BE2C (cell line): ENCODE measurements at places on chromosomes 6 and 20.

DNA sequence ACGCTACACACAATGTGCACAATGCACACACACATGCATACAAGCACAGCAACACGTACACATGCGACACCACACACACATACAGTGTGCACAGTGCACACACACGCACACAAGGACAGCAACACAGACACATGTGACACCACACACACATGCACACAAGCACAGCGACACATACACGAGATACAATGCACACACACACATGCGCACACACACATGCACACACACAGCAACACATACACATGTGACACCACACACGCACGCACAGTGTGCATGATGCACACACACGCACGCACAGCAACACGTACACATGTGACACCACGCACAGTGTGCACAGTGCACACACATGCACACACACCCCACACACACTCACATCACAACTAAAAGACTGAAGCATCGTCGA lies 327.3 kb downstream of the THBS2 start:
- no peak for DNase-seq

- no peak for DNase-seq
Observed at GRCh38 chr6:124373386-124373785, 569.7 kb downstream of the NKAIN2 start.

GRCh38 chr20:32339116-32339515 lies 19.0 kb upstream of the ASXL1 start:
- no peak for DNase-seq

GRCh38 chr6:75613056-75613501 lies 11.4 kb downstream of the SENP6 start:
- DNase-seq: no peak

DNA sequence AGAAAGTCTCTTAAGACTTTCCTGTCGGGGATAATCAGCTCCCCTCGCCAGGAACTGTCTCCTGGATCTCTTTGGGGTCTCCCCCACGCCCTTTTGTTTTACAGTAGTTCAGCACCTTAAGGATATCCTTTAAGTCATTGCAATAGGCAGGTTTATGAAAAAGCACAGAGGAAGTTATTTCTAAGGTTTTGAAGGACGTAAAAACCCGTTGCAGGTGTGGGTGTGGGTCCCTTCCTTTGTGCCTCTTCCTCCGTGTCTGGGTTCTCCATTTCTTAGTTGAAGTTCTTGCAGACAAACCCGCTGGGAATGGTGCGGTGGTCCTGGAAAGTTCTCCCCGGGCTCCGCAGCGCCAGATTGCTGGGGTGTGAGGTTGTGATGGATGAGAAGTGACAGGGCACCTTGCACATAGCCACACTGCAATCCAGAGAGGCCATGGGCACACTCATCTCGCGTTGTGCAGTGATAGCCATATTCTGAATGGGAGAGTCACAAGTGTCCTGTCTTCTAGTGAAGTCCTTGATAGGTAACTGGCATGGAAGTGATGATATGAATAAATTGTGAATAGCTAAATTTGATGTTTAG lies 65.2 kb downstream of the GTF2H5 start:
- peak; percentile 57 for DNase-seq

GRCh38 chr6:40732878-40733277 lies 145.7 kb upstream of the LRFN2 start:
- no peak for DNase-seq

- DNase-seq: no peak
Observed at GRCh38 chr6:2622671-2623070, 128.1 kb downstream of the MYLK4 start.

GRCh38 chr20:19903168-19903811 lies 113.9 kb upstream of the NAA20 start:
- peak; percentile 22 for DNase-seq

- DNase-seq: no peak
Observed at GRCh38 chr6:94005835-94006234, 586.5 kb upstream of the EPHA7 start.

GRCh38 chr6:145878591-145879295 lies 64.1 kb upstream of the FBXO30 start:
- no peak for DNase-seq

- DNase-seq: peak; percentile 77
Observed at GRCh38 chr20:35306931-35307517, 14.8 kb upstream of the FAM83C start.

DNA sequence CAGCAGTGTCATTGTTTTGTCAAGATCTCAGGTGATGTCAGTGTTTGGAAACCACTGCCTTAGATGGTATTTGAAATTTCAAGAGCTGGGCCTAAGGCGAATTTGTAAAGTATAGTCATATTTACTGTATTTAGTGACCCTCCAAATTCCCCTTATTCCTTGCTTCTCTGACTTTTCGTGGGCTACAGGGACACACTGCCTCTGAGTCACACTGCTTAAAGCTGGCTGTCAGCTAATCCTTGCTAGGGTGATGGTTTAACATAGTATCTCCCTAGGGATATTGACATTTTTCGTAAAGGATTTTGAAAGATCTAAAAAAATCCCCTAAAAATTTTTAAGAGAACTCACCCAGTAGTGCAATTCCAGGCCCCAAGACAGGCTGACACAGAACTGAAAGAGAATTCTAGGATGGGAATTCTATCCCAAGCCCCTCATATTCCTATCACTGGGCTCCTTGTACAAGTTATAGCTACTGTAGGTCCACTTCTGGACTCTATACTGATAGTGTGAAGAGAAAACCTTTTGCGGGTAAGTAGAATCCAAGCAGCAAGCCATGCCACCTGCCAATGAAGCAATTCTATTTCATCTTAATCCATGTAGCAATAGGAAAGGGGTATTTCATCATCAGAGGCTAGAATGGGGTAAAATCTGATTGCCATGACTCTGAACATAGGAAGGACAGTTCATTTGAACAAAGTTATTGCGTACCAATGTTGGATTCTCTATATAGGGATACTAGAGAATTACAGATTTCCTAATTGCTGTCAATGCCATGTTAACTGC lies 4.3 kb downstream of the BMP6 start:
- DNase-seq: no peak

DNA sequence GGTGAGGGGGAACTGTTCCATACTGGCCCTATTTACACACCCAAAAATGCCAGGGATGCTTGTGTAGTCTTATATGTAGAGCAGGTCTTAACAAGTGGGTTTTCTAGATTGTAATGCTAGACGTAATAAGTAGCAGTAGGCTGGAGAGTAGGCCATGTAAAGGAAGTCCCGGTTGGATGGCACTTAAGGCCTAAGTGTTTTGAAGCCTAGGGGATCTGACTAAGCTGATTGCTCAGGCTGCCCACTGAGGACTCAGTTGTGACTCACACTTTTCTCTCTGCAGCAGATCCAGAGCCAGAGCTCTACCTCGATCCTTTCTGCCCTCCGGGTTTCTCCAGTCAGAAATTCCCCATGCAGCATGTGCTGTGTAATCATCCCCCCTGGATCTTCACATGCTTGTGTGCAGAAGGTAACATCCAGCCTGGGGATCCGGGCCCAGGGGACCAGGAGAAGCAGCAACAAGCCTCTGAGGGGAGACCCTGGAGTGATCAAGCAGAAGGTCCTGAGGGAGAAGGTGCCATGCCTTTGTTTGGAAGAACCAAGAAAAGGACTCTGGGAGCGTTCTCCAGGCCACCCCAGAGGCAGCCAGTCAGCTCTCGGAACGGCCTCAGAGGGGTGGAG lies 26.6 kb downstream of the ZNF133 start:
- DNase-seq: no peak

- no peak for DNase-seq
Observed at GRCh38 chr6:13838616-13839015, 24.3 kb upstream of the MCUR1 start.

GRCh38 chr20:3706774-3707507 lies 5.5 kb downstream of the SIGLEC1 start:
- no peak for DNase-seq

GRCh38 chr6:130822736-130823135 lies 4.5 kb upstream of the SMLR1 start:
- no peak for DNase-seq

- no peak for DNase-seq
Observed at GRCh38 chr6:7446619-7447325, 57.2 kb downstream of the RIOK1 start.

GRCh38 chr20:45340236-45340847 lies 7.9 kb downstream of the SDC4 start:
- DNase-seq: no peak

DNA sequence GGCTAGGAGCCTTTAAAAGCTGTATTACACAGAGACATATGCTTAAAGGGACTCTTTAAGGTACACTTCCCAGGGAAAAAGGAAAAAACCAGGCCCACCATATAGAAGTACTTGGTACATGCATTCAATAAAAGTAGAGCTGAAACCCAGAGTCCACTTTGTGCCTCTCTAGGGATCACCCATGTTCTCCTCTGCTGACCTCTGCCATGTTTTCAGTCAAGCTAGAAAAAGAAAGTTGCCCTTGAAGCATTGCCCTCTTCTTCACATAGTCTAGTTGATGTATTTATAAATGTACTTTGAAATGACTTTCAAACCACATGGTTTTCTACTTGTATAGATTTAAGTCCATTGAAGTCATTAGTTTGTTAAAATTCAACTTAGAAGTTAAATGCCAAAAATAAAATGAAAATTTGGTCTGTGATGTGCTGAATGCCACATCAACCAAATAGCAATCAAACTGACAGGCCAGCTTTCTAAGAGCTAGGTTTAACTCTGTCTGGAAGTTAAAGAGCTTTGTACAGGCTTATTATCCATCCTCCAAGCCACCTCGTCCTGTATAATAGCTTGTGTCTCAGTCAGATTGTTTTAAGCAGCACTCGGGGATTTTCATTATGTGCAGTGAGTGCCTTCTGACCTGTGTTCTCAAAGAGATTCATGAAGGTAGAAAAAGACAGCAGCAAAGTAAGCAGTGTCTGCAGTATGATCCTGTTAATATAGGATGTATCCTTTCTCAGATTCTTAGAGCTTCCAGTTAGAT lies 238.6 kb upstream of the PLN start:
- no peak for DNase-seq

DNA sequence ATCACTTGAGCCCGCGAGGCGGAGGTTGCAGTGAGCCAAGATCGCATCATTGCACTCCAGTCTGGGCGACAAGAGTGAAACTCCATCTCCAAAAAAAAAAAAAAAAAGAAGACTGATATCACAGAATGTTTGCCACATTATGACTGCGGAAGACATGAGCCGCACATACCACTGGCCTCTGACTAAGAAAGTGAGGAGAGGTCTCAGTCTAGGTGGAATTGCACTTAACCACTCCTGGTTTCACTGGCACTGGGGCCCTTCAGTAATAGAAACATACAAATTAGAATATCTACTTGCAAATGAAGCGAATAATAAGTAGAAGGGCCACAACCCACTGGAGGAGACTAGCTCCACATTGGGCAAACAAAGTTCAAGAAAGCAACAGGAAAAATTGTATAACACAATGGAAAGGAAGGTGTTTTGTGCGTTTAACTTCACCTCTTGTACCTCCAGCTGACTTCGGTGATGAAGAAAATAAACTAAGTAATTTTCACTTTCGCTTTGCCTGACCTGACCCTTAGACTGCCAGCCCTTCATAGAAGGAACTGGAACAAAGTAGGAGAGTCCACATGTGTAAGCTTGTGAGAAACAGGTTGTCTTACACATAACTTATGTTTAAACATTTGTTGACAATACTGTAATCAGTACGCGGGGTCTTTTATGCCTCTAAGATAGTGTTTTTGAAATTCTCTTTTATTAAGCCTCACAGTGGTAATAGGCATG lies 147.5 kb upstream of the TSHZ2 start:
- DNase-seq: no peak

DNA sequence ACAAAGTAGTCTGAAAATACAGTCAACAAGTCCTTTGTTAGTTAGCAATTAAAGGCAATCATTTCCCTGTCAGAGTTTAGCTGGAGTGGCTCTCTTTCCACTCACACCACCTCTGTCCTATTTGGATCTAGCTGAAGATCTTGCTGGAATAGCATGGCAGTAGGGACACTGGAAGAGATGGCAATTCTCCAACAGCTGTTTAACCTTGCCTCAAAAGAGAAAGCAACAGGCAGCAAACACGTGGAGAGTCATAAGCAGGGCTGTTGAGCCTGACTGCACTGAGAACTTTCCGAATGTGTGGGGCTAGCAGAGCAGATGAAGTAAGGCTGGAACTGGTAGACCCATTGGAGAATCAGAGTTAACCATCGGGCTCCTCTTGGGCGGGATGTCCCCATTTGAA lies 38.0 kb upstream of the PRSS35 start:
- DNase-seq: no peak

GRCh38 chr6:43952746-43953145 lies 174.5 kb downstream of the MRPL14 start:
- no peak for DNase-seq

GRCh38 chr20:3135507-3136070 lies 24.1 kb downstream of the FASTKD5 start:
- no peak for DNase-seq

DNA sequence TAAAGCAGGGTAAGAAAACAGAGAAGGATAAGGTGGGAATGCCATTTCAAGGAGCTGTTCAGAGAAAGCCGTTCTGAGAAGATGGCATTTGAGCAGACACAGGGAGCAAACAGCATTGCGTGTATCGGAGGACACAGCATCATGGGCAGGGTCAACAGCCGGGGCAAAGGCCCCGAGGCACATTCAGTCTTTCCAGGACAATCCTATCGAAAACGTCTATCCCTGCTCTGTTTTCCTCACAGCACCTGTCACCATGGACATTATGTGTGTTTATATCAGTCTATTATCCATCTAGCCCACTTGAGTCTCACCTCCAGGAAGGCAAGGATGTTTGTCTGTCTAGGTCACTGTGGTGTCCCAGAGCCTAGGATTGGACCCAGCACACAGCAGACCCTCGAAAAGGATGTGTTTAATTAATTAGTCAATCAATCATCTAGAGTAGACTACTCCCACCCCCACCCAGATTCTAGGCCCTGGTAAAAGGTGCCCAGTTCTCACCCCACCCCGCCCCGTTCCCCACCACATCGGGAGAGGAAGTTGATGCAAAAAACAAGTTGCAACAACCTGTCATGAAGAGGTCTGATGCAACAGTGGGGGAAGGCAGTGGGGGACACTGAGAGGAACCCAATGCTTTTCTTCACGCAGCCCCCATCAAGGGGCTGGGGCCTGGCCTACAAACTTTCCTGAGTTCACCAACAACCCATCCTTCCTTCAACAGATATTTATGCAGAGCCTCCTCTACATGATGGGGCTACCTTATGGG lies 66.6 kb downstream of the PREX1 start:
- DNase-seq: no peak

- DNase-seq: no peak
Observed at GRCh38 chr20:54566031-54566688, 90.8 kb downstream of the DOK5 start.

GRCh38 chr6:84411060-84411629 lies 183.7 kb upstream of the CEP162 start:
- no peak for DNase-seq

DNA sequence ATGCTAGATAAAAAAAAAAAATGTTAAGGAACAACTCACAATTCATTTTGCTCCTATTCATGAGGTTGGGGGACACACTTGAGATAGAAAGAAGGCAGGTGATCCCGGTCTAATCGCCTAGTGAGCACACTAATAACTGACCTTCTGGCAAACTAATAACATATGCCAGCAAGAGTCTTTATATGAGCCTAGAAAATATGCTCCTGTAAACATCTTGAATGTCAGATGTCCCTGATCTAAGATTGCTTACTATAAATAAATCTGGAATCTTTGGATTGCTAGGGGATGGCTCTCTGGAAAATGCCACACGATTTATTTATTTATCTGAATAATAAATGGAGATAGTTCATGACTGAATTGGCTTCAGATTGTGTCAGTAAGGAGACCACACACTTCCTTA lies 821.9 kb downstream of the GRIK2 start:
- no peak for DNase-seq
